ENCODE measurements at places on chromosomes 16 and 17.

- DNase-seq = no peak
Observed at GRCh38 chr16:2028620-2029220, 2.0 kb downstream of the NHERF2 start.

DNA sequence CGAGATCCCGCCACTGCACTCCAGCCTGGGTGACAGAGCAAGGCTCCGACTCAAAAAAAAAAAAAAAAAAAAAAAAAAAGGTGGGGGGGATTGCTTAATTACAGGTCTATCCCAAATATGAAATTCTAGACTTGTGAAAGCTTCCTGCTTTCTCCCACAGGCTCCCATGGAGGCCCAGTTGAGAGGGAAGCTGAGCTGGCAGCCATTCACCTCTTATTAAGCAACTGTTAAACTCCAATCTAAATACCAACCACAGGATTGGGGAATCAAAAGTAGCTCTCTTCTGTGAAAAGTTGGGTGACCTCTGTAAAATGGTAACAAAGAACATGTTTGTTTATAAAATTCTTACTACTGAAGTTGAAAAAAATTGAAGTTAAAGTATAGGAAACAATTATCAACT lies 45.8 kb upstream of the STAC2 start:
- no peak for DNase-seq

DNA sequence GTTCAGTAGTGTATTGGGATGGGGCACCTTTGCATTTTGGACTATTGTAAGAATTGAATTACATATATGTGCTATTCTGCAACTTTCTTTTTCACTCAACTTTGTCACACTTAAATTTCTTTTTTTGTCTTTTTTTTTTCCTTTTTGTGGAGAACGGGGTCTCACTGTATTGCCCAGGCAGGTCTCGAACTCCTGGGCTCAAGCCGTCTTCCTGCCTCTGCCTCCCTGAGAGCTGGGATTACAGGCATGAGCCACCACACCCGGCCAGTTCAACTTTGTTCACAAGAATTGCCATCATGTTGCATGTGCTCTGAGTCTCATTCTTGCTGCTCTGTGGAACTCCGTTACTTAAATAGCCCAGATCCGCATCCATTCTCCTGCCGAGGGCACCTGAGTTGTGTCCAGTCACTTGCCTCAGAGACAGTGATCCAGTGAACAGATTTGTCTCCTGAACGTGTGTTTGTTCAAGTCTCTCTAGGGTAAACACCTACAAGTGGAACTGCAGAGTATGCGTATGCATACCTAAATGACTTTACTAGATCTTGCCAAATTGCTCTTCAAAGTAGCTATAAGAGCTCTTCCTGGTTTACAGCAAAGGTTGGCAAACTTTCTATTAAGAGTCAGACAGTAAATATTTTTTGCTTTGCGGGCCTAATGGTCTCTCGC lies 3.4 kb upstream of the SLC38A10 start:
- no peak for DNase-seq

GRCh38 chr16:78428193-78428592 lies 328.7 kb downstream of the WWOX start:
- peak; percentile 4 for DNase-seq
